Hematopoietic multipotent progenitor cell treated with erythropoietin and hydrocortisone succinate and interleukin-3 and kit ligand, for 6 days (in vitro differentiated cells): ENCODE measurements at places on chromosomes 6 and 20.

- DNase-seq: no peak
Observed at GRCh38 chr6:43886717-43887339, 116.8 kb downstream of the VEGFA start.

- no peak for DNase-seq
Observed at GRCh38 chr20:57826666-57827287, 117.0 kb upstream of the PMEPA1 start.

DNA sequence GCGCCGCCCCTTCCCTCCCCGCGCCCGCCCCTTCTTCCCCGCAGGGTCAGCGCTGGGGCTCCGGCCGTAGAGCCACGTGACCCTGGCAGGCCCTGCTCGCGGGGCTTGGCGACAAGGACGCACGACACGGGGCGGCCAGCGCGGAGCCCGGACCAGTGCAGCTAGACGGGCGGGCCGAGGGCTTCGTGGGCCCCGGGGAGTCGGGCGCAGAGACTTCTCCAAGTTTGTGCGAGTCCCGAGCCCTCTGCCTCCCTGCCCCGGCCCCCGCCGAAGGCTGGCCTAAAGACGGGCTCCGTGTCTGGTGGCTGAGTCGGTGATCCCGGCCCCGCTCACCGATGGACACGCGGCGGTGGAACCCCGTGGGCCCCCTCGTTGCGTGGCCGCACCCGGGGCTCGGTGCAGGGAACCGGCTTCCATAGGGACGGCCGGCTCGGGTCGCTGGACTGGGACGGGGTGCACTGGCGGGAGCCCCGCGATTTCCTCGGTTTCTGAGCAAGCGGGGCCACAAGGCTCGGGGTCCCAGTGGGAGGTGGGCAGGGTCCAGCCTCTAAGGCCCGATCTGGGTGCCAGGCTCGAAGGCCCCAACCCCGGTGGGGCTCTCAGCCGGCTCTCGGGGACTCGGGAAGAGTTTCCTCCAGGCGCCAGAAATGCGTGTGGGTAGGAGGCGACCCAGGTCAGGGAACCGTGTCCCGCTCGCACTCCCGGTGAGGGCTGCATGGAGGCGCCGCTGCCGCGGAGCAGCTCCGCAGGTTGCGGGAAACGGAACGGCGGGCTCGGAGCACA lies 452 bp upstream of the GATA5 start:
- peak; percentile 57 for DNase-seq

- DNase-seq: no peak
Observed at GRCh38 chr6:164107297-164107995, 692.9 kb downstream of the QKI start.

DNA sequence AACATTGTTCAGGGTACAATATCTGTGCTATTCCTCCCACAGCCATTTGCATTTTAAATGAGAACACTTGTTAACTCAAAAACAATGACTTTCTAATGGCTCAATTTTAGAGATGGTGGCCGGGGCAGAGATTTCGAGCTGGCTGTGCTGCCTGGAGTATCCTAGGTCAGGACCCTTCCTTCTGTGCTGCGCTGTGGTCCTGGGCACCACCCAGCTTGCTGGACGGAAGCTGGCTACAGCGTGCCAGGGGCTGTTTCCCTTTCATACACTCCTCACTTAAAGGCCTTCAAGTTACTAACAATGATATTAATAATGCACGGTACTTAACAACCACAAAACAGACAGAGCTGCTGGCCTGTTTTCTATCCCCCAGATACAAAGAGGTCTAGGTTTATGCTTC lies 194.4 kb upstream of the CST7 start:
- DNase-seq: no peak

DNA sequence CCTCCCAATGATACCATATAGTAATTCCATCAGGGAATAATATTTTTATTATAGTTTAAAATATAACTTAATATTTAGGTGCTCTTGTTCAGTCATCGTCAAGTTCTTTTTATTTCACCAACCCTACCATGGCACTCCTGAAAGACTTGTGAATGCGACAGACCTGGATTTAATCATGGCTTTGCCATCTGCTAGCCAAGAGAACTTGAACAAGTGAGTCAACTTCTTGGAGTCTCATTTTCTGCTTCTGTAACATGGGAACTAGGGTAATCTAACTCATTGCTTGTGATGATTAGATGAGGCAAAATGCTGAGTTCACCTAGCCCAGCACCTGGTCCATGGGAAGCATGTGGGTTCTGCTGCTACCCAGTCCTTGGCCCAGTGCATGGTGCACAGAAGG lies 62.9 kb downstream of the ESR1 start:
- no peak for DNase-seq

DNA sequence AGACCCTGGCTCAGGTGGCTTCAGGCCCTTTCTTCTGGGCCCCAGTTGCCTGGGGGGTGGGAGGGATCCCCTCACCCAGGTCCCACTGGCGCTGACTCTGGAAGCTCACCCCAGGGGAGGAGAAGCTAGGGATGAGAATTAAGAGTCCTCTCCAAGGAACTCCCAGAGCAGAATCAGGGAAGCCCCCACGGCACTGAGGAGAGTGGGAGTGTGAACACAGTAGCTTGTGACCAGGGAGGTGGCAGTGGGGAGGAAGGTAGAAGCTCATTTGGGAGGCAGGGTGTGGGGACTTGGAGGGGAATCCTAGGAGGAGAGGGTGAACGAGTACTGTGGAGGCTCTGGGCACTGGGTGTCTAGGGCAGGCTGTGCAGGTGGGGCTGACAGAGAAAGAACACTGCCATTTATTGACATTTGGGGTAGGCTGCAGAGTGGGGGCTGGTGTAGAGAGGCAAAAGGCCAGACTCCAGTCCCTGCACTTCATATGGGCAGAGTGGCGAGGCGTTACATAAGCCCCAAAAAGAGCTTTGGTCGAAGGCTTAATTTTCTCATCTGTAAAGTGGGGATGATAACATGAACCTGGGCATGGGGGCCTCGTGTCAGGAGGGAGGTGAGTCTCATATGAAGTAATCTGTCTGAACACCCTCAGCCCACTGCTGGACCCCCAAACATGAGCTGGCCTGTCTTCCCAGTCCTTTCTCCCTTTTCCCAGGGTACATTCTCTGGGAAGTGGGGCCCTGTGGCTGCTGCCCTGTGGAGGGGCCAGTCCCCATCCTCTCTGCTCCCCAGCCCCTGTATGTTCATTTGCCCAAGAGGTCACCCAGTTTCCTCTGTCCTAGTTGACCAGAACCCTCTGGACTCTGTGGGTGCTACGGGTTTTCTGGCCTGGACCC lies 80.5 kb downstream of the VEGFA start:
- DNase-seq: no peak

GRCh38 chr6:23842760-23843159 lies 283.3 kb upstream of the NRSN1 start:
- DNase-seq: no peak

- no peak for DNase-seq
Observed at GRCh38 chr6:38168699-38169098, 349.2 kb downstream of the ZFAND3 start.

GRCh38 chr6:53999088-53999755 lies 112.0 kb upstream of the MLIP start:
- DNase-seq: no peak
